ENCODE measurements at places on chromosomes 4 and X.

- no peak overlapping the region for H3K4me3 ChIP-seq
- H3K4me1 ChIP-seq: peaks cover 12% of the 10 kb centered on the region
- H3K27ac ChIP-seq: no peak overlapping the region
- peaks cover 3% of the 10 kb centered on the region for H3K36me3 ChIP-seq
- no peak for DNase-seq
- H3K27me3 ChIP-seq: no peaks in the 10 kb centered on the region
These were observed 45.0 kb downstream of the SLC9A7 start for GRCh38 chrX:46713672-46714490.

DNA sequence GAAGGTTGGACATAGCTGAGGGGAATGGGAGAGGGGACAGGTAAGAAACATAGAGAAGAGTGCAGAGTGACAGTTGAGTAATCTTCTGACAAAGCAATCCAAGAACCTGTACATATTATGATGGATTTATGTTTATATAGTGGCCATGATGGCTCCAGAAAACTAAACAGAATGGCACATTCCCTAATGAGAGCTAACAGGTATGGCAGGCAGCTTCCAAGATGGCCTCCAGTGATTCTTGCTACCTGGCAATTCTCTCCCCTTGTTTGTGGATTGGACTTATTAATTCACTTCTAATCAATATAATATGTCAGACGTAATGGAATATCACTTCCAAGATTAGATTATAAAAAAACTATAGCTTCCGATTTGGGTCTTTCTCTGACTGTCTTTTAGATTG is 359.5 kb downstream of the DTHD1 start:
- no peaks in the 10 kb centered on the region for H3K4me1 ChIP-seq
- DNase-seq: no peak
- no peaks in the 10 kb centered on the region for H3K27me3 ChIP-seq
- no peaks in the 10 kb centered on the region for H3K36me3 ChIP-seq

GRCh38 chr4:104559502-104559901 is 64.8 kb upstream of the CXXC4 start:
- H3K36me3 ChIP-seq: no peaks in the 10 kb centered on the region
- no peak overlapping the region for H3K27ac ChIP-seq

DNA sequence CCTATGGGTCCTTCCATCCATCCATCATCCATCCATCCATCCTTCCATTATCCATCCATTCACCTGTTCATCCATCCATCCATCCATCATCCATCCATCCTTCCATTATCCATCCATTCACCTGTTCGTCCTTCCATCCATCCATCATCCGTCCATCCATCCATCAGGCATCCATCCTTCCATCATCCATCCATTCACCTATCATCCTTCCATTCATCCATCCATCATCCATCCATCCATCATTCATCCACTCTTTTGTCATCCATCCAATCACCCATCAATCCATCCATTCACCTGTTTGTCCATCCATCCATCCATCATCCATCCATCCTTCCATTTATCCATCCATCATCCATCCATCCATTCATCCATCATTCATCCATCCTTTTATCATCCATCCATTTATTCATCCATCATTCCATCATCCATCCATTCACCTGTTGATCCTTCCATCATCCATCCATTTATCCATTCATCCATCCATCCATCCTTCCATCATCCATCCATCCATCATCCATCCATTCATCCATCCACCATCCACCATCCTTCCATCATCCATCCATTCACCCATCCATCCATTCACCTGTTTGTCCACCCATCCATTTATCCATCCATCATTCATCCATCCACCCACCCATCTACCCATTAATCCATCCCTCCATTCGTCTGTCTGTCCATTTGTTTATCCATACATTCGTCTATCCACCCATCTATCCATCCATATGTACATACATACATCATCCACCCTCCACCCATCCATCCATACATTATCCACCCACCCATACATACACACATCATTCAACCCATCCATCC is 34.8 kb downstream of the SH3TC1 start:
- DNase-seq: no peak
- H3K4me1 ChIP-seq: peaks cover 4% of the 10 kb centered on the region
- H3K36me3 ChIP-seq: no peaks in the 10 kb centered on the region

DNA sequence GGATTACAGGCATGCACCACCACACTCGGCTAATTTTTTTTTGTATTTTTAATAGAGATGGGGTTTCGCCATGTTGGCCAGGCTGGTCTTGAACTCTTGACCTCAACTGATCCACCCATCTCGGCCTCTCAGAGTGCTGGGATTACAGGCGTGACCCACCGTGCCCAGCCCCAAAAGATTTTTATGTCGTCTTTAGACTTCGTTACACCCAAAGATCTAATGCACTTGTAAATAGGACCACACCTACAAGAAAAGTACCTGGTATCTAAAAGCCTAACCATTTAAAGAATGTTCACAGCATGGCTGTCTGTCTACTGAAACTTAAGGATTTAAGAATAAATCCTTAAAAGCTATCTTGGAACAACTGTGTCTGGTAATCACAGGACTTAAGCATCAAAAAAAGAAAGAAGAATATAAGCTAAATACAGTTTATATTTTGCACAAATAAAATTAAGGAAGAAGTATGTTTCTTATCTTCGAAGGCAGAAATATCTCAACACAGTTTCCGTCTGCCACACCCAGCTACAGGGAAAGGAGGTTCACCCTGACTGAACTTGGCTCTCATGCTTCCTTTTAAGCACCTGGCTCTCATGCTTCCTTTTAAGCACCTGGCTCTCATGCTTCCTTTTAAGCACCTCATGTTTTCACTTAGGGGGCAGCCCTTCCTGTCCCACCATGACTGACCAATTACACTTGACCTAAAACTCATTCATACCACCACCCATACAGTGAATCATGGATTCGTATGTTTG is 92.0 kb upstream of the STS start:
- H3K4me1 ChIP-seq: peaks cover 3% of the 10 kb centered on the region
- H3K4me3 ChIP-seq: no peak overlapping the region
- DNase-seq: no peak
- H3K27ac ChIP-seq: no peak overlapping the region
- H3K36me3 ChIP-seq: peaks cover 36% of the 10 kb centered on the region

DNA sequence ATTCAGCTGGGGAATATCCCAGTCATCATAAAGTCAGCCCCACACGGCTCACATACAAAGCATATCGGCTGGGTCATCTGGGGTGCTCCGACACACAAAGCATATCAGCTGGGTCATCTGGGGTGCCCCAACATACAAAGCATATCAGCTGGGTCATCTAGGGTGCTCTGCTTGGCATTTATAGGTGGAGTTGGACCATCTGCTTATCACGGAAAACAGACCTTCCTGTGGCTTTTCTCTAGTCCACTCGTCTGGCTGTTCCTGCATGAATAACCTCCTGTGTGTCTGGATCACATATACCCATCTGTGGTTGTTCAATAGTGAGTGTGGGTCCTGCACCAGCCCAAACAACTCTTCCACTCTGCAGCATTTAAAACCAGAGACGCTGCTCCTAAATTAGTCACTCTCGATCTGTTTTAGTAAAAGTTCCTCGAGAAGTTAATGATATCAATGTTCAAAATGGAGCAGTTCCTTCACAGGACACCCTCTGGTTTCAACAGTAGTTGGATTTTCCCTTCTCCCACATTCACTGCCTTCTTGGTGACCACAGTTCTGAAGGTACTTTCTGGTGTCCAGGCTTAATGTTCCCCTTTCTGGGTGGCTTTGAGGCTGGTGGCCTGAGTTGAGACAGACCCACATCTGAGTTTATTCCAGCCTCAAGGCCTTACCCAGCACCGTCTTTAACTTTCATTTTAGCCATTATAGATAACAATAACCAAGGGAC is 70.0 kb upstream of the FRG1 start:
- peak overlapping the region; percentile 6 for H3K27ac ChIP-seq
- peaks cover 3% of the 10 kb centered on the region for H3K36me3 ChIP-seq
- H3K4me3 ChIP-seq: no peak overlapping the region
- H3K27me3 ChIP-seq: no peaks in the 10 kb centered on the region
- no peak for DNase-seq

GRCh38 chr4:129583868-129584267 is 487.9 kb downstream of the C4orf33 start:
- H3K4me1 ChIP-seq: no peaks in the 10 kb centered on the region
- H3K4me3 ChIP-seq: no peak overlapping the region
- H3K27me3 ChIP-seq: no peaks in the 10 kb centered on the region
- H3K36me3 ChIP-seq: peaks cover 2% of the 10 kb centered on the region
- H3K27ac ChIP-seq: no peak overlapping the region
